ENCODE measurements at places on chromosomes 4 and X.

GRCh38 chr4:2304321-2304876 lies 42.5 kb upstream of the MXD4 start:
- no peak for DNase-seq

GRCh38 chrX:253451-254297 lies 27.5 kb upstream of the PLCXD1 start:
- DNase-seq: no peak

DNA sequence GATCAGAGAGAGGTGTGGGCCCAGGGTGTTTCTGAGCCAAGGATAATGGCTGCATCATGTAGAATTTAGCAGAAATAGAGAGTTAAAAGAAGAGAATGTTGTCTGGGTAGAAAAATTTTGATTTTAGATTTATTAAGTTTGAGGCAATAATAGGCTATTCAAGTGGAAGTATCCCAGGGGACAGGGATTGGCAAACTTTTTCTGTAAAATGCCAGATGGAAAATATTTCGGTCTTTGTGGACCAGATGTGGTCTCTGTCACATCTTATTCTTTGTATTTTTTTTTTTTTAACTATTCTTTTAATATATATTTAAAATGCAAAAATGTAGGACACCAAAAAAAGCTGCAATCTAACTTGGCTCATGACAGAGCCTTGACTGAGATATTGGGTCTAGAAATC lies 33.1 kb downstream of the IL15 start:
- DNase-seq: no peak

DNA sequence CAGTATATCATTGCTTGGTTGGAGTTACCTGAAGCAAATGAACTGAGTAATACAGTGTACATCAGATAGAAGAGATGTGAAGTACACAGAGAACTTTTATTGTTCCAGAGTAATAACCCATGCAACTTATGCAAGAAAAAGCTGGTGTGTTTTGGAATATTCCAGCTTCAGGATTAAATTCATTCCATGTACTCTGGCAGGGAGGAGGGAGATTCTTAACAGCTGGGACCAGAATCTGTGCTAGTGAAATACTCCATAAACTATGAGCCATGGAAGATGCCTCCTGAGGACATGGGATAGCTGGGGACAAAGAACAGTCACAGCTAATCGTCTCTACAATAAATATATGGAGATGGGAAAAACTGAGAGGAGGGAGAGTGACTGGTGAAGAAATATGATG lies 101.6 kb upstream of the OTUD4 start:
- DNase-seq: no peak

- DNase-seq: peak; percentile 75
Observed at GRCh38 chrX:134990801-134991481, at the start of gene SMIM10. SMIM10 (plus strand) TSS chrX:134990991; CDS start chrX:134991096, 105 bp downstream.

DNA sequence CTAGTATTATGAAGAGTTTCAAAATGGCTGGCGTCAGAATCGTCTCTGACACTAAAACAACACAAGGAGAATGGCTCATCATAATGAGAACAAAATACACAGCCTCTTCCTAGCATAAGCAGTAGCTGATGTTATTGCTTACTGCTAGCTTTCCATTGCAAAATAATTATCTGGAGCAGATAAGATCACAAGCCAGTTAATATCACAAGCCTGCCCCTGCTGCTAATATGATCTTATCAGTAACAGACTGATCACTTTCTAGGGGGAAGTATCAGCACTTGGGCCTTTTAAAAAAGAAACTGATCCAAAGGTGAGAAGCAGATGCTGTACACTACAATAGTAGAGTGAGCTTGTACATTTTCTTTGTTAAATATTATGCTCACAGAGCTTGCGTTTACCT lies 554.8 kb upstream of the PABPC4L start:
- DNase-seq: no peak

DNA sequence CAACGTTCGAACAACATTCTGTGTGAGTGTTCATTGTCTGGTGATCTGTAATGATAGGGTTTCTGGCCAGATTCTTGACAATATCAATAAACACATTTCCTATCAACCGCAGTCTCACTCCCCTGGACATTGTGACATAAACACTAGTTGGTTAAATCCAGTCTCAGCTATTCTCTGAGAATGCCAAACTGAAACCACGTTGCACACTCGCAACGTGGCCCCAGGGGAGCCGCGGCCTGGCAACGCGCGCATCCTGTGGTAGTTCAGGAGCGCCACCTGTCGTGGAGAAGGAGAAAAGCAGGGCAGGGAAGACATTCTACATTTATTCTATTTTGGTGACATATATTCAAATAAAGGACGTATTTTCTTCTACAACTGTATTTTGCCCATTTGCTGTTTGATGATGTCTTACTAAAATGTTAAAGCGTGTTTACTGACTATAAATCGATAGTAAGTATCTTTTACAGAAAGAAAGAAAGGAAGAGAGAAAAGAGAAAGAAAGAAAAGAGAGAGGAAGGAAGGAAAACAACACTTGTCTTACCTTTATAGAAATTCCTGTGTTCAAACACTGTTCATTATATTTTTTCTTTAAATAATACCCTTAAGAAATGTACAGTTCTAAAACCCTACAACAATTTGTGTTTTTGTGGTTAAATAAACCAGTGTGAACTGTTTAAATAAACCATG lies 738.3 kb upstream of the FRG1 start:
- DNase-seq: peak; percentile 15
